ENCODE measurements at places on chromosomes 16 and 17.

DNA sequence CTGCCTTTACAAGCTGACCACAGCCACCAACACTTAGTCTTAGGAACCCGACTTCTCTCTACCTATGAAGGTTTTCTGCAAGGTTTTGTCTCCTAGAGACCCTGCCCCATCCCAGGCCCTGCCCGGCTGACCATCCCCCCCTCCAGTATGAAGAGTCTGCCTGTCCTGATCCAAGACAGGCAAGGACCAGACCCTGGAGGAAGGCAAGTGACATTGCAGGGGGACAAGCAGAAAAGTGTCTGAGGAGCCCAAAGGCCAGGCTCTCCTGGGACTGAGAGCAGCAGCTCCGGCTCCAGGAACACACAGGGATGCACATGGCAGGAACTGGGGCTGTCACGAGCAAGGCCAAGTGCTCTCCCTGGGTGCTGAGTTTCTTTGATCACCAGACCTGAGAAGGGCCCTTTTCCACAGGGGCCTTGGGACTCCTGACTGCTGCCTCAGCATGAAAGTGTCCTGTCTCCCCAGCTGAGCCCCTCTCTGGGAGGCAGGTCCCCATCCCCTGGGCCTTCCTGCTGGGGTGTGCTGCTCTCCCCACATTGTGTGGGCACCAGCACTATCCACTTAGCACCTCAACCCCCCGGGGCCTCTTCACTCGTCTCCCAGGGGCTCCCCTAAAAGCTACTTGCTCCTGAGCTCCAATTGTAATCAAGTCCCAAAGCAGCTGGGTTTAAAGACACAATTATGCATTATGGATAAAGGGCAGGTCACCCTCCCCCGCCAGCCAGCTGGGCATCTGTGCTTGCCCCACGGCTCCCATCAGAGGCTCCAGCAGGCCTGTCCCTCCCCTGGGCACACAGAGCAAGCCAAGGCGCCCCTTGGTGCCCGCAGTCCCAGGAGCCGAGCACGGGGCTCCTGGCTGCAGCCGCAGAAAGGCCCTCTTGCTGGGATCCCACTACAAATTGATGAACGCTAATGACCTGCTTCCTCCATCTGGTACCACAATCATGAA lies 11.6 kb upstream of the CACNG4 start:
- DNase-seq: no peak

DNA sequence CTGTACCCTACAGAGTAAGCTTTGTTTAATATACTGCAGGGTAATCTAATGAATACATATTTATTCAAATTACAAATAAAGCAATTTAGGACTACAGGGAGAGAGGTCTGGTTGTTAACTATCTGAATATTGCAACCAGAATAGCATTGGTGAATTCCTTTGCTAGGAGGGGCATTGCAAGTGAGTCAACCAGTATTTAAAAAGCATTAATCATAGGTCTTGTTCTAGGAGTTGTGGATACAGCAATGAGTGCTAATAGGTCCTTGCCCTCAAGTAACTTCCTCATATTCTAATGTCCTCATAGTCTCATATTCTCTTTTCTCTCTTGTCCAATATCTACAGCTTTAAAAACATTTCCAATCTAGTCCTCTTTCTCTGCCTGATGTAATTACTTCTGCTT lies 531.4 kb downstream of the CDH11 start:
- DNase-seq: no peak

DNA sequence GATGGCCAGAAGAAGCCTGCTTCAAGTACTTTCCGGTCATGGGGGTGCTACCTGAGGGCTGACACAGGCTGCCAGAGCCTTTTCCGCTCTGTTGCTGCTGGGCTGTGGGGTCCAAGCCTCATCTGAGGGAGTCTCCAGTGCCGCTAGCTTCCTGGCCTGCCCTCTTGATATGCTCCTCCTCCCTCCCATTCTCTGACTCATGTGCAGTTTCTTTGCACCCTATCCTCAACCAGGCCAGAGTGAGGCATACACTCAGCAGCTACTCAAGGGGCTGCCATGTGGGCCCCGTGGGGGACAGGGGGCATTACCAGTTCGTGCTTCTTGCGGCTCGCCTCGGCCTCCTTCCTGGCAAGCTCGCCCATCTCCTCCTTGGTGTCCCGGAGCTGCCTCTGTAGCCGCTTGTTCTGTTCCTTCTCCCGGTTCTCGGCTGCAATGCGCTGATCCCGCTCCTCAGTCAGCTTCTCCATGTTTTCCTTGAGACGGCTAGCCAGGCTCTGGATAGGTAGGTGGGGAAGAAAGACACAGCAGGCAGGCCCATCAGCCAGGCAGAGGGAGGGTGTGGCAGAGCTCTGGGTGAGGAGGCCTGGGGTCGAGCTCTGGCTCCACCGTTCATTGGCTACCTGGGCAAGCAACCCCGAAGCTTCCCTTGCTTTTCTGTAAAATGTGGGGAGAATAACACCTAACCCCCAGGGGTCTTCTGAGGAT lies 43.8 kb downstream of the PIPOX start:
- no peak for DNase-seq

- DNase-seq: no peak
Measured at GRCh38 chr16:13797718-13798117, 122.2 kb upstream of the ERCC4 start.

GRCh38 chr17:17684906-17685774 lies 3.9 kb downstream of the RAI1 start:
- no peak for DNase-seq

GRCh38 chr17:50289991-50290702 lies 15.9 kb downstream of the TMEM92 start:
- DNase-seq: peak; percentile 78

- DNase-seq: no peak
Measured at GRCh38 chr16:82699711-82700495, 73.1 kb downstream of the CDH13 start.

DNA sequence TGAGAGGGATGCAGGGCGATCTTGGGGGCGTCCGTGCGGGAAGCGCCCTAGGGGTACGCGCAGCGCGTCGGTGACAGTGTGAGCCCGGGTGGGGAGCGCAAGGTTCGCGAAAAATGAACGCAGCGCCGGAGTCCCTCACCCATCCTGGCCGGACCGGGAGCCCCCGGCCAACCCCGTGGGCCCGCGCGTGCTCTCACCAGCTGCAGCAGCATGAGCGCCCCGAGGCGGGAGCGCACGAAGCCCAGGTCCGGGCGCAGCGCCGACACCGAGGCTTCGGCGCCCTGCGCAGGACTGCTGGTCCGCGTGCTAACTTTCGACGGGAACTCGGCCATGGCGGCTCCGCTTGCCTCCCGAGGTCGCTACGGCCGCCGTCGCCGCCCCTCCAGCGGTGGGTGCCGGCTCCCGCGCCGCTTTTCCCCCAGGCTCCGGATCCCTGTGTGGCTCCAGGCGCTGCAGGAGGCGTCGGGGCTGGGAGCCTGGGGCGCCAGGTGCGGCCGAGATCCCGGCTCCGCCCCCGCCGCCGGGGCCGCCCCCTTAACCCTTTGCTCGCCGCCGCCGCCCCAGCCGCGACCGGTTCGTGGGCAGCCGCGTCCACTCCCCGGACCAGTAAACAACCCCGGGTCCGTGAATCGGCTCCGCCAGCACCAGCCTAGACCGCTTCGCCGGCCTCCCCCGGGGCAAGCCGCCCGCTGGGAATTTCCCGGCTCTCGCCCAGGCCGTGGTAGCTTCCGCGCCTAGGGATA lies at the start of gene PLLP:
PLLP (minus strand) TSS at position 464 of the 743 bp plus-strand sequence; CDS start at position 332, 132 bp downstream.
- DNase-seq: no peak

DNA sequence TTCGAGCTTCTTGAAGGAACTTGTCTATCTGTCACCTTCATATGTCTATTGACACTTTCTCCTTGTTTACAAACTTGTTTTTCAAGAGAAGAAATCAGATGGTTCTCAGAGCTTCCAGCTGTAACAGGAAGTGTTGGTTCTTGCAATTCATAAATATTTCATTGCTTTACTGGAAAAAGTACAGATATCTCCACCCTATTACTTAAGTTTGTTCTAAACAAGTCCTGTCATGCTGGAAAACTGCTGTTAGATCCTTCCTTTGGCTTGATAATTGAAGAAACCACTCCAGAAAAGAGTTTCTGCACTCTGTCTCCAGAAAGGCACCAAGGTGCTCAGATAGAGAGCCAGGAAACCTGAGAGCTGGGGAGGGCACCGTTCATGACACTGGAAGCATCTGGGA lies 181.6 kb downstream of the DNAH9 start:
- DNase-seq: no peak

DNA sequence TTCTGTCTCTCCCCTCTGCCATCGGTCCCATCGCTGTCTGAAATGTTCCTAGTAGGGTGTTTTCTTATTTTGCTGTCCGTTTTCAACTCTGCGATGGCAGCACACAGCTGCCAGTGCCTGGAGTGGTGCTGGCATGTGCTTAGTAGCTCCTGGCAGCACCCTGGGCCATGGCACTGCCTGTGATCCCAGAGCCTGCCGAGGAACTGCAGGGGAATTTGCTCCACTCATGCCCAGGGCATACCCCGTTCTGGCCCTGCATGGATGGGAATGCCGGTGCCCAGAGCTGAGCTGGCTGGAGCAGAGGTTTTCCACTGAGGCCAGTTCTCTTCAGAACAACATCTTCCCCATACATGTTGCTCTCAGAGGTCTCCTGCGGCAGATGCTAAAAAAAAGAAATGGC lies 43.1 kb downstream of the GPT2 start:
- no peak for DNase-seq

- DNase-seq: no peak
Measured at GRCh38 chr16:62041401-62041800, 5.2 kb upstream of the CDH8 start.

DNA sequence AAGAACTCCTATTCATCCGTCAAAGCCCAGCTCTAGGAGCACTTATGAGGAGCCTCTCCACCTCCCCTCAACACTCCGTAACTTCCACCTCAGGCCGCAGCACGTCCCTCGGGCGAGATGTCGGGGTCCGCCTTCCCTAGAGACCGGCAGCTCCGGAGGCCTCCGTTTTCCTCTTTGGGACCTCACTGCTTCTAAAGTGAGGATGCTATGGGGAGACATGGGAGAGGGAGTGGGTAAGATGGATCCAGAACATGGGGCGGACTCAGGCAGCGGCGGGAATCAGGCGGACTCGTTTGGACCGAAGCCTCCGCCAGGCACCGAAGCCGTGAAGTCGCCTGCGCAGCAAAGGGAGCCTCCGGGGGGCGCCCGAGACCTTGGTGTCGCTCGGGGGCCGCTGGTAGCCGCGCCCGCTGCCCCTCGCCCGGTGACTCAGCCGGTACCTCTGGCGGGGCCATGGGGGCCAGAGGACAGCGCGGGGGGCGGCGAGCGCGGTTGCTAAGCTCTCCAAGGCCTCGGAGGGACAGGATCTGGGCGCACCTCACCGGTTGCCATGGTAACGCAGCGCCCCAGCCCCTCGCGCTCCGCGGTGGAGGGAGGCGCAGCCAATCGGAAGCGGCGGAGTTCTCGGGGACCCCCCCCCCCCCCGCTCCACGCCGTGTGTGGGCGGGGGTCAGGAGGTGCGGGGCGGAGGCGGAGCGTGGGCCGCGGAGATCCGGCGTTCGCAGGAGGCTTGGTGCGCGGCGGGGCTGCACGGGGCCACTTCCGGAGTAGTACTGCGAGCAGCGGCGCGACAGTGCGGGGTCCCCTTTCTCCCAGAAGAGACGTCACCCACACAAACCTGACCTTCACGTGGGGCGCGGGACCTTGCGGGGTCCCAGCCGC lies 1.3 kb upstream of the HIC1 start:
- no peak for DNase-seq

DNA sequence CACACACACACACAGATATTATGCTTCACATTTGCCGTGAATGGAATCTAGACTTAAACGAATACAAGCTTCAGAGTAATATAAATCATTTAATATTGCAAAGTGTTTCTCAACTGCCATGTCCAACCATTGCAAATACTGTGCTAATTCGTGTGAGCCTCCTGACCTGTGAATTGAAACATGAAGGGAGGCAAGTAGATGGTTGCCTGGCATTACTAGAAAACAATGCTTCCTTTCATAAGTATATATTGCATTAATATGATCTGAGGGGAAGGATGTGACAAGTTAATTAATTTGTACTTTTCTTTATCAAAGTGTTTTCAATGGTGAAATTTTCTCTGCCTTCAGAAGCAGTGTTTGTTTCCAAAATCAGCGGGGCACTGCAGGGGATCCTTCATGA lies 25.7 kb upstream of the GPR139 start:
- DNase-seq: no peak

DNA sequence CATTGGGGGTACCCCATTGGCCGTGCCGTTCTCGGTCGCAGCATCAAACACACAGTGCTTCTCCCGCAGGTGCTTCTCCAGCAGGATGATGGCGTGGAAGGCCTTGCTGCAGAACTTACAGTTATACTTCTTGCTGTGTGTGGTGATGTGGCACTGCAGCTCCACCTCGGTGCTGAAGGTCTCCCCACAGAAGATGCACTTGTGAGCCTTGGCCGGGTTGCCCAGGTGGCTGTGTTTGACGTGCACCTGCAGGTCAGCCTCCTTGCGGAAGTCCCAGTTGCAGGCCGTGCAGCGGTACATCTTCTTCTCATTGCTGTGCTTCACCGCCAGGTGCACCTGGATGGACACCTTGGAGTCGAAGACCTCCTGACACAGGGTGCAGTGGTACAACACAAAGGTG lies 219.3 kb downstream of the ZNF423 start:
- no peak for DNase-seq

DNA sequence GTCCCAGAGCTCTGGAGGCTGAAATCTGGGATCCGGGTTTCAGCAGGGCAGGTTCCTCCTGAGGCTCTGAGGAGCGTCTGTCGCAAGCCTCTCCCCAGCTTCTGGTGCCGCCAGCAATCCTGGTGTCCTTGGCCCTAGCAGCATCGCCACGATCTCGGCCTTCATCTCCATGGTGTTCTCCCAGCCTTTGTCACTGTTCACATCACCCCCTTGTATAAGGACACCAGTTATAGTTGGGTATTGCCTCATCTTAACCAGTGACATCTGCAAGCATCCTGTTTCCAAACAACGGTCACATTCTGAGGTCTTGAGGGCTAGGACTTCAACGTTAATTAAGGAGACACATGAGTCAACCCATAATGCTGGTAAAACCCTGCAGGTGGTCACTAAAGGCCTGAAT lies 2.8 kb upstream of the PPP1R27 start:
- DNase-seq: no peak

DNA sequence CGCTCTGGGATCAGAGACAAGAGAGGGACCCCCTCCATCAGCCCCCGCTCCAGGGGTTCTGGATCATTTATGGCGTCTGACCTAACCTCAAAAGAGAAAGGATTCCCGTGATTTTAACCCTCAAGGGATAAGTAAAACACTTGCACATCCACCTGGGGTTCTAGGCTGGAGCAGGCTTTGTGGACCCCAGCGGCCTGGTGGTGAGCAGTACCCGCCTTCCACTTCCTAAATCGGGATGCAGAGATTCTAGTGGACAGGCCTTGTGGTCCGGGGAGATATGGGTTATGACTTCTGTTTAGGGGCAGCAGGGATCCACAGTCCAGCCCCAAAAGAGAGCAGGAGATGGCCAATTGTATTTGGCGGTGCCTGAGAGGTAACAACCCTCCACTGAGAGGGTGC lies 684 bp upstream of the PITPNM3 start:
- DNase-seq: no peak

GRCh38 chr17:69142175-69142802 lies 594 bp upstream of the ABCA6 start:
- DNase-seq: no peak

GRCh38 chr16:85755929-85756768 lies 5.3 kb upstream of the C16orf74 start:
- no peak for DNase-seq

- no peak for DNase-seq
Measured at GRCh38 chr16:11175787-11176341, 80.1 kb downstream of the SOCS1 start.

- DNase-seq: no peak
Measured at GRCh38 chr16:79628501-79628975, 28.0 kb upstream of the MAF start.

- no peak for DNase-seq
Measured at GRCh38 chr16:78655331-78656113, 556.1 kb downstream of the WWOX start.

All from thoracic aorta (tissue), 2 donors.